ENCODE measurements at places on chromosomes 16 and 17. TPM values are rescaled to one million over a fixed set of nuclear protein-coding genes. Genes with fewer than 3 reads are reported as not detected.

DNA sequence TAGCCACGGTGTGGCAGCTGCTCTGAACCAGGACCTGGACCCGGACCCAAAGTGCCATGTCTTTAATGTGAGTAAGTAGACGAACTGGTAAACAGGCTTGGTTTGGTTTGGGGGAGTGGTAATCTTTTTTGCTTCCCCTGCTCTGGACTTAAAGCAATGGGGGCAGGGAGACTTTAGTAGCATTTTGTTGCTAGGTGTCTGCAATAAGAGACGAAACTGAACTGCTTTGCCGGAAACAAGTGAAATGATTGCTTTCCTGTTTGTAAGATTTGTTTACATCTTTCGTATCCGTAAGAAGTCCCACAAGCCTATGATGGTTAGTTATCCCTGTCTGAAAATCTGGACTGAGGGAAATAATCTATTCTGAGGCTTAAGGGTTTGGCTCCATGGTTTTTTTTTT is 21.5 kb downstream of the PRCD start:
- peaks cover 45% of the 10 kb centered on the region for H3K4me1 ChIP-seq
- H3K36me3 ChIP-seq: peaks cover 25% of the 10 kb centered on the region
- H3K27ac ChIP-seq: peak overlapping the region; percentile 85
- H3K27me3 ChIP-seq: no peaks in the 10 kb centered on the region
- peak overlapping the region; percentile 89 for H3K4me3 ChIP-seq

DNA sequence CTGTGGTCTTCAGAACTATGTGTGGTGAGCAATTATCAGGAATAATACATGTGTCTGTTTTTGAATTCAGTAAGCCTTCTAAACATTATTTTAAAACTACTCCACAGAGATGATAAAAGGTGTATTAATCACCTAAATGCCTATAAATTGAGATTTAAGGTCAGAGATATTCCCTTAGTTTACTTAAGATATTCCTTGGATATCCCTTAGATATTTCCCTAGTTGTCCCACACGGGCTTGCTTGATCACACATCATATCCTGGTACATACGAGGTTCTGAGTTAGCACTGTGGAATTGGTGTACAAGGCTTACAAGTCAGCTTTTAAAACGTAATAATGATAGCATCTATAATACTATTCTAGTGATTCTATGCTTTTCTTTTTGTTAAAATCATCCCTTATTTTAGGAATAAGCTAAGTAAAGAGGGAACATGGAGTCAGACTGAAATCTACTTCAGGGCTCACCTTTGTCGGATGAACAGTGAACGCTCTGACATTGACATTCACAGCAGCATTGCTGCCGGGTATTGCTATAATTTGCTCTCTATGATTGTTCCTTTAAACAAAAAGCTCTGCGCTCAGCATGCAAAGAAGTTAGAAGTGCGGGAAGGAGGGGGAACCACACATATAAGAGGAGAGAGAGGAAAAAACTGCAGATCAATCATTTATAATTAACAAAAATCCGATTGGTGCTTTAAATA is 136.5 kb downstream of the SKAP1 start:
- no peaks in the 10 kb centered on the region for H3K36me3 ChIP-seq
- H3K27me3 ChIP-seq: peaks cover 46% of the 10 kb centered on the region
- H3K4me3 ChIP-seq: no peak overlapping the region
- H3K4me1 ChIP-seq: no peaks in the 10 kb centered on the region
- no peak overlapping the region for H3K27ac ChIP-seq

- peaks cover 6% of the 10 kb centered on the region for H3K4me1 ChIP-seq
- no peak overlapping the region for H3K27ac ChIP-seq
- no peak overlapping the region for H3K4me3 ChIP-seq
- no peak for DNase-seq
These were observed 957 bp downstream of the MYL4 start for GRCh38 chr17:47210105-47210504.

DNA sequence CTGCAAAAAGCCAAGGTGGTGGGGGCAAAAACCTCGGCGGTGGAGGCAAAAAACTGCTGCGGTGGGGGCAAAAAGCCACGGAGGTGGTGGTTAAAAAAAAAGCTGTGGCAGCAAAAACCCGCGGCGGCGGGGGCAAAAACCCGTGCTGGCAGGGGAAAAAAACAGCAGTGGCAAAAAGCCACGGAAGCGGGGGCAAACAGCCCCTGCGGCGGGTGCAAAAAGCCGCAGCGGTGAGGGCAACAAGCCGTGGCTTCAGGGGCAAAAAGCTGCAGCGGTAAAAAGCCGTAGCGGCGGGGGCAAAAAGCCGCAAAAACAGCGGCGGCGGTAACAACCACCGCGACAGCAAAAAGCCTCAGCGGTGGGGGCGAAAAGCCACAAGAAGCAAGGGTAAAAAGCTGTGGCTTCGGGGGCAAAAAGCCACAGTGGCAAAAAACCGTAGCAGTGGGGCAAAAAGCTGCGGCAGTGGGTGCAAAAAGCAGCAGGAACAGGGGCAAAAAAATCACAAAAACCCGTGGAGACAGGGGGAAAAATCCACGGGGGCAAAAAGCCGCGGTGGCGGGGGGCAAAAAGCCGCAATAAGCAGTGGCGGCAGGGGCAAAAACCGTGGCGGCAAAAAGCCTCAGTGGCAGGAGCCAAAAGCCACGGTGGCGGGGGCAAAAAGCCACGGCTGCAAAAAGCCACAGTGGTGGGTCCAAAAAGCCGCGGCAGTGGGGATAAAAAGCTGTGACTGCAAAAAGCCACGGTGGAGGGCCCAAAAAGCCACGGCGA is 193.7 kb downstream of the SHCBP1 start:
- H3K36me3 ChIP-seq: no peaks in the 10 kb centered on the region
- no peaks in the 10 kb centered on the region for H3K4me1 ChIP-seq
- H3K4me3 ChIP-seq: no peak overlapping the region

DNA sequence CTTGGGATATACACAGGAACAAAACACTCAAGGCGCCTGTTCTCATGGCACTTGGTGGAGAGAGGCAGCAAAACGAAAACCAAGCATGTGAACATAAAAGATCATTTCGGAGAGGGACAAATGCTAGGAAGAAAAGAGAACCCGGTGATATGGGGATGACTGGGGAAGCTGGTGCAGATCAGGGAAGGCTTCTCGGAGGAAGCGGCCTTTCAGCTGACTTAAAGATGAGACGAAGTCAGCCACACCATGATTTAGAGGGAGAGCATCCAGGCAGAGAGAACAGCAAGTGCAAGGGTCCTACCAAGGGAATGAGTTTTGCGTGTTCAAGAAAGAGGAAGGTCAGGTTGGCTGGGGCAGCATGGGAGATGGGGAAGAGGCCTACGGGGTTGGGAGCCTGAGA is 250.9 kb downstream of the KATNIP start:
- DNase-seq: no peak
- no peak overlapping the region for H3K27ac ChIP-seq
- no peaks in the 10 kb centered on the region for H3K4me1 ChIP-seq
- H3K4me3 ChIP-seq: no peak overlapping the region
- peaks cover 35% of the 10 kb centered on the region for H3K27me3 ChIP-seq
- no peaks in the 10 kb centered on the region for H3K36me3 ChIP-seq

GRCh38 chr17:21078016-21078780 is 35.4 kb upstream of the USP22 start:
- H3K27me3 ChIP-seq: no peaks in the 10 kb centered on the region
- H3K36me3 ChIP-seq: no peaks in the 10 kb centered on the region
- H3K4me1 ChIP-seq: peaks cover 9% of the 10 kb centered on the region

GRCh38 chr17:57663326-57664070 is 81.6 kb downstream of the CCDC182 start:
- H3K27me3 ChIP-seq: no peaks in the 10 kb centered on the region
- H3K4me1 ChIP-seq: peaks cover 18% of the 10 kb centered on the region
- H3K36me3 ChIP-seq: no peaks in the 10 kb centered on the region
- peak overlapping the region; percentile 94 for H3K27ac ChIP-seq

The TBC1D3E gene
- not detected for total RNA-seq

The FLII gene
- total RNA-seq: 306 TPM

The CLEC18B gene
- total RNA-seq: 0.22 TPM

The NOB1 gene
- 20.4 TPM for total RNA-seq
